ENCODE measurements at places on chromosomes 13 and 19. TPM values are rescaled to one million over a fixed set of nuclear protein-coding genes. Genes with fewer than 3 reads are reported as not detected.

The NCR1 gene
- not detected for total RNA-seq

The ICAM4 gene
- total RNA-seq: 4.6 TPM

The RDH8 gene
- total RNA-seq: not detected

The FGF21 gene
- total RNA-seq: not detected

The MIA gene
- not detected for total RNA-seq

The ZNF440 gene
- total RNA-seq: 2.9 TPM

The KCNC3 gene
- not detected for total RNA-seq

The RASAL3 gene
- not detected for total RNA-seq

The C5AR1 gene
- 0.17 TPM for total RNA-seq

The DNAJC3 gene
- 14.6 TPM for total RNA-seq

The NLRP7 gene
- total RNA-seq: not detected

The NLRP11 gene
- total RNA-seq: not detected

The ZNF681 gene
- 1.3 TPM for total RNA-seq

The SLC44A2 gene
- 56.5 TPM for total RNA-seq

The ZNF471 gene
- total RNA-seq: 0.89 TPM

The EXOC3L2 gene
- total RNA-seq: not detected

The IZUMO2 gene
- total RNA-seq: not detected

The SIGLEC7 gene
- not detected for total RNA-seq

The SIGLEC14 gene
- total RNA-seq: not detected

The ZNF66 gene
- total RNA-seq: 2.5 TPM

The LPAR2 gene
- 3.9 TPM for total RNA-seq

The KLK12 gene
- total RNA-seq: not detected

The PSG7 gene
- not detected for total RNA-seq

The BSPH1 gene
- not detected for total RNA-seq

The TMC4 gene
- total RNA-seq: 0.17 TPM

The ZFP36 gene
- 35.8 TPM for total RNA-seq

The ZNF253 gene
- total RNA-seq: 4.2 TPM

The SSC5D gene
- 1.7 TPM for total RNA-seq

The OR7E24 gene
- total RNA-seq: not detected

The ZNF274 gene
- total RNA-seq: 16.8 TPM

The HCN2 gene
- total RNA-seq: 0.30 TPM

The ZNF574 gene
- 16.4 TPM for total RNA-seq

The TYROBP gene
- not detected for total RNA-seq

The CBARP gene
- 2.9 TPM for total RNA-seq

The KATNAL1 gene
- 10.3 TPM for total RNA-seq

The PDX1 gene
- total RNA-seq: not detected

The DHX34 gene
- 13.7 TPM for total RNA-seq

The KANK3 gene
- total RNA-seq: 0.17 TPM

The MYPOP gene
- 2.7 TPM for total RNA-seq

The ZNF790 gene
- 1.9 TPM for total RNA-seq

The STOML3 gene
- total RNA-seq: not detected

The CNN1 gene
- 9.2 TPM for total RNA-seq

The PINLYP gene
- 7.3 TPM for total RNA-seq

The CEACAM4 gene
- not detected for total RNA-seq

The HOMER3 gene
- 67.1 TPM for total RNA-seq

The PRR22 gene
- 0.59 TPM for total RNA-seq
